ENCODE measurements at places on chromosomes 11 and 22. TPM values are rescaled to one million over a fixed set of nuclear protein-coding genes. Genes with fewer than 3 reads are reported as not detected.

Gene PATE3
- total RNA-seq: not detected

Gene STK33
- 0.49 TPM for total RNA-seq

Gene CD248
- 1.3 TPM for total RNA-seq

Gene IL17RA
- total RNA-seq: 5.2 TPM

Gene GGTLC3
- not detected for total RNA-seq

Gene NEU3
- total RNA-seq: 9.5 TPM

Gene SESN3
- 36.4 TPM for total RNA-seq

Gene SMC1B
- total RNA-seq: under 0.01 TPM
